Stimulated activated CD4-positive, alpha-beta T cell treated with anti-CD3 and anti-CD28 coated beads, Interleukin-2, amount 100 ng/mL, for 48 hours (primary cell): ENCODE measurements at places on chromosomes 2 and 18.

GRCh38 chr2:219560893-219561178 is 10.5 kb downstream of the OBSL1 start:
- DNase-seq = no peak

DNA sequence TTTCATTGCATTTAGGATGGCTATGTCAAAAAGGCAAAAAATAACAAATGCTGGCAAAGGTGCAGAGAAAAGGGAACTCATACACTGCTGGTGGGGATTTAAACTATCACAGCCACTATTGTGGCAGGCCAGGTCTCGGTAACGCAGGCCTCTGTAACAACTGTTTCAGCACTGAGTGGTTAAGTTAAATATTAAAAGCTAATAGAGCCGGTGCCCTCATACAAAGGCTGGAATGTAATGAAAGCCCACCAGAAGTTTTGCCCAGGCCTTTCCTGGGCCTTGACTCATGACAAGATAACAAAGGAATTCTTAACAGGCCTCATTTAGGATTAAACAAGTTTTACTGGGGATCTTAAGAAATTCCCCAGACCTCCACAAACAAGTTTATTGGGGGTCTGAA is 10.7 kb downstream of the MERTK start:
- DNase-seq = no peak

- DNase-seq = no peak
Observed at GRCh38 chr2:130354139-130354428, 1.8 kb upstream of the PTPN18 start.

DNA sequence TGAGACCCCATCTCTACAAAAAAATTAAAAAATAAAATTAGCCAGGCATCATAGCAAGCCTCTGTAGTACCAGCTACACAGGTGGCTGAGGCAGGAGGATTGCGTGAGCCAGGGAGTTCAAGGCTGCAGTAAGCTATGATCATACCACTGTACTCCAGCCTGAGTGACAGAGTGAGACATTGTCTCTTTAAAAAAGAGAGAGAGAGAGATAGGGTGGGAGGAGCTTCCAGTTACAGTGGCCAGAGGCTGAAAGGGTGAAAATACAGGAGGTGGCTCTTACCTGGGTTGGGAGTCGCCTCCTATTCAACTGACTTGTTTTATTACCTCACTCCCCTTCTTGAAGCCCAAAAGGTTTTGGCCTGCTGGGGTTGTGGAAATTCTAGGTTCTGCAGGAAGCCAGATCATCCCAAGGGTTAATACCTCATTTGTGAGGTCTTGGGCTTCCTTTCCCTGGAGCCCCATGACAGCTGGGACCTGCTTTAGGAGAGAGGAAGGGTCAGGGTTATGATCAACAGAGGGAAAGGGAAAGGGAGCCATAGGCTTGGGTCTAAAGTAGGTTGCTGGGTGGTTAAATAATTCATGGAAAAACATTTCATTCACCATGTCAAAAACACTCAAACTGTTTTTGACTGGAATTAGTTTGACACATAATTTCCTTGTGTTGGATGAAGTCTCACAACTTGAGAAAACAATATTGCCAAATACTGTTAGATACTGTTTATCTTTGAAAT is 17.4 kb downstream of the DYNC2LI1 start:
- DNase-seq = no peak

DNA sequence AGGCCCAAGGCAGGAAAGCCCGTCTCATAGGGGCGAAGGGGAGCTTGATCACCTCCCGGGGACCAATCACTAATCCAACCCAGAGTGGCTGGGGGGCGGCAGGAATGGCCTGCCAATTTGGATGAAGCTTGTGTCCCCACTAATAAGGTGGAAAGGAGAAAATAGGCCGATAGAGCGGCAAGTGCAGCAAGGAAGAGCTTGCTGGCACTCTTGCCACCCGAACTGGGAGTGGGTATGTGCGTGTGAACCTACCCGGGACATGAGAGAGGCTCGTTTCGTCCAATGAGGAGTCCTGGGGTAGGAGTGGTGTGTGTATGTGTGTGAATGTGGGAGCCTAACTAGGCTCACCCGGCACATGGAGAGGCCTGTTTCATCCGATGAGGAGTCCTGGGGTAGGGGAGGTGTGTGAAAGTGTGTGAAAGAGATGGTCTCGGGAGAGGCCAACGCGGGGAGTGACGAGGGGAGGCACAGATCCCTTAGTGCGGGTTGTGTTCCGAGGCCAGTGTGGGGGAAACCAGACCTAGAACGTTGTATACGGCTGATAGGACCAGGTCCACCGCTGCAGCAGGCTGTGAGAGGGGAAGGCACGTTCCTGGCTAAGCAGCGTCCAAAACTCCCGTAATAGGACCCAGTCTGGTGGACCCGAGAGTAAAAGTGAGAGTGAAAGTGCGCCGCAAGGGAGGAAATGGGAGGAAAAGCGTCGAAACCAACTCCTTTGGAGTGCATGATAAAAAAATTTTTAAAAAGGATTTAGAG is 47.1 kb upstream of the SELENOI start:
- DNase-seq = peak; percentile 18
